Endothelial cell (in vitro differentiated cells): ENCODE measurements at places on chromosomes 4 and X.

- no peak for DNase-seq
These were observed 78.3 kb upstream of the C1QTNF7 start for GRCh38 chr4:15349531-15349935.

GRCh38 chr4:44231006-44231405, 217.6 kb downstream of the KCTD8 start:
- no peak for DNase-seq

- no peak for DNase-seq
These were observed 60.8 kb upstream of the XAGE1B start for GRCh38 chrX:52577464-52578173.

GRCh38 chrX:134460862-134461220, 876 bp downstream of the HPRT1 start:
- no peak for DNase-seq

GRCh38 chrX:88135735-88136134, 611.3 kb upstream of the CPXCR1 start:
- no peak for DNase-seq

DNA sequence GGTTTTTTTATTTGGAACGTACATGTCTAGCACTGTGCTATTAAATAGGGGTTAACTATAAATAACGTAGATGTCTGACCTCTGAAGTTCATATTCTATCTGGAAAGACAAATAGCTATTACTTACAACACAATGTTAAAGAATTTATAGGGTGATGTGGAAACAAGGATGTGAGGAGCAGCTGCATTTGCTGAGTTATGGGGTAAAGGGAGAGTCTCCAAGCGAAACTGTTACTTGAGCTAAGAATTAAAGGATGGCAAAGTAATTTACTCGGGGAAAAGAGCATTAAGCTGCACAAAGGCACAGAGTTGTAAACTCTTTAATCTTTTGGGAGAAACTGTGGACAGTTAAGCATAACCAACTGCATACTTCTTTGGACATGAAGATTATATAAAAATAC, 117.7 kb downstream of the FSTL5 start:
- no peak for DNase-seq

- no peak for DNase-seq
These were observed 23.5 kb downstream of the CHM start for GRCh38 chrX:86023811-86024210.

GRCh38 chr4:164251257-164251656, 502.7 kb upstream of the SMIM31 start:
- DNase-seq: no peak

- no peak for DNase-seq
These were observed 31.6 kb upstream of the HUWE1 start for GRCh38 chrX:53718073-53718472.

- DNase-seq: no peak
These were observed 15.7 kb downstream of the AASDH start for GRCh38 chr4:56371426-56372220.

- DNase-seq: no peak
These were observed 133.7 kb upstream of the NDP start for GRCh38 chrX:44106864-44107263.

GRCh38 chr4:16116493-16116990, 32.7 kb upstream of the PROM1 start:
- DNase-seq: no peak

- no peak for DNase-seq
These were observed 28.9 kb upstream of the ACSL1 start for GRCh38 chr4:184854673-184855072.

DNA sequence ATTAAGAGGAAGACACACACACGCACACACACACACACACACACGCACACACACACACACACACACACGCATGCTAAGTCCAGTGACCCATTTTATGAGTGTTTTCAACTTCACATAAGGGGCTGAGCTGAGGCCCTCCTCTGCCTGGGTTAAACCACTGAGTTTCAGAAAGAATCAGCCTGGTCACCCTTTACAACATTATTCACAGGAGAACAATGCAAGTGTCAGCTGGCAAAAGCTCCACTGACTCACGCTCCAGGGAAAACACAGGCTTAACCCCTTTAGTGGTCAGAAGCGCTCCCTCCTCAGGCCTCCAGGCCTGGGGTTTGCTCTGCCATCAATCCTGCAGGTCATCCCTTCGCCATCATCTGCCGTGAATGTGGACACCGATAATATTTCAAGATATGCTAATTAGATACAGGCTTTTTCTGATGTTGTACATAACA, 46.9 kb downstream of the ACOX3 start:
- DNase-seq: no peak

GRCh38 chr4:56127716-56128115, 179.0 kb downstream of the CEP135 start:
- no peak for DNase-seq

- no peak for DNase-seq
These were observed 157.7 kb downstream of the CEP135 start for GRCh38 chr4:56106180-56107147.

DNA sequence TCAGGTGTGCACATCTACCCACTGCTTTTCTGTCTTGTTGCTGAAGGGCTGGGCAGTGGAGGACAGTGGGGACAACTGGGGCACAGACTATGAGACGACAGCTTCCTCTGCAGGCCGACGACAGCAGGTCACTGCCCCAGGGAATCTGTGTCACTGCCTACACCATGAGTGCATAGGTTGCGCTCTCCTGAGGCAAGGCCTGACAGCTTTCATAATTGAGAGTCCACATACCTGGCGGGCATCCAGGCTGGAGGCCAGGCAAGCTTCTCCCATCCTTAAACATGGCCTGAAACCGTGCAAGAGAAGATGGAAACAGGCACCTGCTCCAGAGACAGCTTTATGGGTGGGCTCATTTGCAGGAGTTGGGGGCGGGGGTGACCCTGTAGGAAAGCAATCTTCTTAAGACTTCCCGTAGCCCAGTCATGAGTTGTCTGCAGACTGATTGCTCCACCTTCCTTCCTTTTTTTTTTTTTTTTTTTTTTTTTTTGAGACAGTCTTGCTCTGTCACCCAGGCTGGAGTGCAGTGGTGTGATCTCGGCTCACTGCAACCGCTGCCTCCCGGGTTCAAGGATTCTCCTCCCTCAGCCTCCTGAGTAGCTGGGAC, 2.9 kb downstream of the ANOS1 start:
- no peak for DNase-seq

GRCh38 chr4:175386776-175387507, 425.1 kb downstream of the GPM6A start:
- no peak for DNase-seq

- no peak for DNase-seq
These were observed 325.0 kb downstream of the ARHGAP10 start for GRCh38 chr4:148056879-148057278.

- DNase-seq: no peak
These were observed 12.3 kb upstream of the GRIA3 start for GRCh38 chrX:123171781-123172180.

- no peak for DNase-seq
These were observed 763.0 kb downstream of the DMD start for GRCh38 chrX:32448320-32448719.

DNA sequence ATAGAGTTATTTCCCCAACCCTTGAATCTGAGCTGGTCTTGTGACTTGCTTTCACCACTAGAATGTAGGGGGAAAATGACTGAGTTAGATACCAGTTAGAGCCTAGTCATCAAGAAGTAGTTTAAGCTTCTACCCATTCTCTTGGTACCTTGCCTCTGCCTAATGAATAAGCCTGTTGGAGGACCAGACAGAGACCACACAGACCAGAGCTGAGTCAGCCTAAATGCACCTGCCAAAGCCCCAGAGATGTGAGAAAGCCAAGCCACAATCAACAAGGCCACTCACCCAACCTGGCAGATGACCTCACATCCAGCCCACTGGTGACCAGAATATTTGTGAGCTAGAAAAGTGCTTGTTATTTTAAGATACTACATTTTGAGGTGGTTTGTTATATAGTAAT, 85.2 kb upstream of the DCLK2 start:
- DNase-seq: no peak

DNA sequence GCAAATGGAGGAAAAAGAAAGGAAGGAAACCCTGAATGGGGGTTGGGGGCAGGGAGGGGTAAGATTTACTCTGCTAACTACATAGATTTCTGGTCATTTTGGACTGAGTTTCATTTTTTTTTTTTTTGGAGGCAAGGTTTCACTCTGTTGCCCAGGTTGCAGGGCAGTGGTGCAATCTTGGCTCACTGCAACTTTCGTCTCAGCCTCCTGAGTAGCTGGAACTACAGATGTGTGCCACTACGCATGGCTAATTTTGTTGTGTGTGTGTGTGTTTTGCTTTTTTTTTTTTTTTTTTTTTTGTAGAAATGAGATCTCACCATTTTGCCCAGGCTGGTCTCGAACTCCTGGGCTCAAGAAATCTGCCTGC, 223.5 kb downstream of the APBB2 start:
- DNase-seq: no peak
